Activated naive CD4-positive, alpha-beta T cell (primary cell): ENCODE measurements at places on chromosomes 11 and 22.

GRCh38 chr11:134879931-134880330, 467.9 kb upstream of the B3GAT1 start:
- no peak for DNase-seq

- DNase-seq, result no peak
These were observed 13.2 kb upstream of the ADA2 start for GRCh38 chr22:17232406-17232805.

DNA sequence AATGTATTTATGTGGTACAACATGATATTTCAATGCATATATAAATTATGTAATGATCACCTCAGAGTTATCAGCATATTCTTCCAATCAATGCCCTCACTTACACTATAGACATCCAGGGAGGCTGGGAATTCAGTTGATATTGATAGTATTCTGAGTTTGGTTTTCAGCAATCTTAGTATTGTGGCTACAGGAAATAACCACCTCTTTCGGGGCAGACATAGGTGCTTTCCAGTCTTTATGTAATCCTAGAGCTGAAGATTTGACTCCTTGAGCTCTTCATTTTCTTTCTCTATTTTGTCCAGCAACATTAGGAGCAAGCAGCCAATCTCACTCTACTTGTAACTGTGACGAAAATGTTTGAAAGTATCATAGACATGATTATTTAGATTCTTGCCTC, 712.7 kb upstream of the KIRREL3 start:
- no peak for DNase-seq

DNA sequence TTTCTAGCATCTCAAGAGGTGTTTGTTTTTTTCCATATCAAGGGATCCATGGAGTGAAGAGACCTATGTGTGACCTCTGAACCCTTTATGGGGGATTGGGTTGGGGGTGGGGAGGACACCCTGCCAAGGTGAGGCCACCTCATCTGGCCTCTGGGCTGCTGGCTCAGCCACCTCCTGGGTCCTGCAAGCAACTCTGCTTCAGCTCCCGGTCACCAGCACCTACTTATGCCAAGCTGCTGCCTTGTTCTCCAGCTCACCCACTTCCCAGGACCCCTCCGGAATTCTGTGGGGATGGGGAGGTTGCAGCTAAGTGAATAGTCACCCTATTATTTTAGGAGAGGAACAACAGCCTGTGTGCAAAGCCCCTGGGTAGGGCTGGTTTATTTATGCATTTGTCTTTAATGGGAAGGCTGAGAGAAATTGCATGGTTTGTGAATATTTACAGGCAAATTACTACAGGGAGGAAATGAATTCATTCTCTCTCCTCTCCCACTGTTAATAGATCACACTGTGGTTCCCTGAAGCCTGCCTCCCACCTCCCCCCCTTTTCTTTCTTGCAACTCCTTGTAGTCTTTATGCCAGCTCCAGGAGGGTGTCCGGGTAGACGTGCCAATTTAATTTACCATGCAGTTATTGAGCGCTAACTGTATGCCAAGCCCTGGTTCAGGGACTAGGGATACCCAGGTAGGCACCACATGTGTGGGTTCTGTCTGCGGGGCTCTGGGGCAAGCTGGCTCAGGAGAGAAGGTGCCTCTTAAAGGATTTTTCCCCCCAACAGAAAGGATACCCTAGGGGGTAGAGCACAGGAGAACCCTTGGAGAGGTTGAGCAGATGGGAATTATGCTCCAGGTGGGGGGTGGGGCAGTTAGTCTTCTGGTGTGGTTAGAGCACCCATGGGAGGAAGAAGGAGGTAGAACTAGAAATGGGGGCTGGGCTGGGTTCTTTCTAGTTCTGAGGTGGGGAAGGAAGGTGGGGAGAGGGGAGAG, 50.7 kb downstream of the TSPAN18 start:
- DNase-seq, result no peak

GRCh38 chr11:74024261-74025029, 15.6 kb upstream of the UCP3 start:
- DNase-seq, result no peak

- DNase-seq, result no peak
These were observed 1086.3 kb downstream of the FAM181B start for GRCh38 chr11:81647374-81647773.

GRCh38 chr11:100918551-100919500, 210.8 kb downstream of the PGR start:
- no peak for DNase-seq

DNA sequence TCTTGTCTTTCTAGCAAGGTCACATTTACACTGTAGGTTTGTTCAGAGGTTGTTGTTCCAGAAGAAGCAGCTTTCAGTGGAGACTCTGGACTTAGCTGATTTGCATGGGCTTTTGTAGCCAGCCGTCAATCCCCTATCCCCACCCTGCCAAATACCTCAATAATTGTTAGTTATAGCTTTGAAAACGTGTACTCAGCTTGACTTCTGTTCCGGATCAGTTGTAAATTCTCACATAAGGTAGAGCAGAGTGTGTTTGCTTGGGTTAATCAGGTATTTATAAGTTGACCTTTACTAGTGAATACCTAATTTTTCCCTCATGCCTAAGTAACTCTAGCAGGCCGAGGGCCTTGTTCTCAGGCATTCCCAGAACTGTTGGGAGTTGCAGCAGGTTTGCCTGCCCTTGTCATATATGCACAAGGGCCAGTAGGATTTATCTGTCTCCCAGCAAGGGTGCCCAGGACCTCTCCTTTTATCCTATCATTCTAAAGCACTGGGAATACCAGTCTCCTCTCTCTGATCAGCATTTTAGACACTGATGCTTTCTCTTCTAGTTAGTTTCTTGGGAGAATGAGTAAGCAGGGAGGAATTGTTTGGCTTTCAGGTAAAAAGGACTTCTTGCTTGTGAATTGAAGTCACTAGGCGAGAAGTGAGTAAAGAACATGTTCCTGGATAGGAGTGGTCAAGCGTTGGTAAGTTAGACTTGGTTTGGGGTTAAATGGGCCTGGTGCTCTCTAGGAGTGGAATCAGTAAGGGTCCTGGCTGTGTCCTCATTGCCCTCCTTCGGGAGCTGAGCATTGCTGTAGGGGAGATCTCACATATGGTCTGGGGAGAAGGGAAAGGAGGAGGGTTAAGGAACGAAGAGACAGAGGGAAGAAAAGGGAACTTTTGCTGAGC, 22.1 kb downstream of the STIM1 start:
- no peak for DNase-seq

DNA sequence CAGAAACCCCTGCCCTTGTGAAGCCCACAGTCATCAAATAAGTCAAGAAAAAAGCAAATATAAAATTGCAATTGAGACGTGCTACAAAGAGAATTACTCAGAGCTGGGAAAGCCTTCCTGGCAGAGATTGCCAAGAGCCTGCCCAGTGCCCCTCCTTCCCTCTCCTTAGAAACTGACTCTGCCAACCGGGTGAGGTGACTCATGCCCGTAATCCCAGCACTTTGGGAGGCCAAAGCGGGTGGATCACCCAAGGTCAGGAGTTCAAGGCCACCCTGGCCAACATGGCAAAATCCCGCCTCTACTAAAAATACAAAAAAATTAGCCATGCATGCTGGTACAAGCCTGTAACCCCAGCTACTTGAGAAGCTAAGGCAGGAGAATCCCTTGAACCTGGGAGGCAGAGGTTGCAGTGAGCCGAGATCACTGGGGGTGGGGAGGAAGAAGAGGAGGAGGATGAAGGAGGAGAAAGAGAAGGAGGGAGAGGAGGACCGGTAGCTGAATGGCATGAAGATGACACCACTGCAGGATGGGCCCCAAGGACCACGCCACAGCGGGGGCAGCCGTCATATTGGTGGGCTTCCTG, 76.1 kb upstream of the RTL6 start:
- DNase-seq, result no peak

DNA sequence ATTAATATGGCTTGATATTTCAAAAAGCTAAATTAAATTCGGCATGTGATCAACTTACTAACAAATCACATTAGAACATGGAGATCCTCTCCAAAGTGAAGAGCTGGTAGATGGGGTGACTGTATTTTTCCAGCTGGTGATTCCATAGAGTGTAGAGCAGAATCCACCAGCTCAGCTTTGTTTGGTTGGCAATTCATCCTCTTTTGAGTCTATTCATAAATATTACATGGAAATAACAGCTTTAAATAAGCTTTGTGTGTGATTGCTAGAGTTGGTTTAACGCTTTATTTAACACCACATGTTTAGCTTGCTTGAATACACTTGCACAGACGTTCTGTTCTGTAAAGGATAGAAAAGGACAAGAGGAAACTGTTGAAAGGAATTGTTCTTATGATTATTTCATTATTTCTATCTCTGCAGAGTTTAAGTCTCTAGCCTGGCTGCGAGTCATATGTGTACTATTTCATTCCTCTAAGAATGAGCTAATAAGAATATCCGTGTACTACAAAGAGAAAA, 738.3 kb upstream of the KIRREL3 start:
- DNase-seq, result no peak

- no peak for DNase-seq
These were observed 33.6 kb upstream of the RELT start for GRCh38 chr11:73342633-73343032.

- no peak for DNase-seq
These were observed 9.7 kb downstream of the LRP5 start for GRCh38 chr11:68322052-68322430.

- DNase-seq, result no peak
These were observed 14.3 kb upstream of the CREB3L1 start for GRCh38 chr11:46263120-46263519.

- DNase-seq, result no peak
These were observed 22.3 kb upstream of the SPON1 start for GRCh38 chr11:13939961-13940906.

DNA sequence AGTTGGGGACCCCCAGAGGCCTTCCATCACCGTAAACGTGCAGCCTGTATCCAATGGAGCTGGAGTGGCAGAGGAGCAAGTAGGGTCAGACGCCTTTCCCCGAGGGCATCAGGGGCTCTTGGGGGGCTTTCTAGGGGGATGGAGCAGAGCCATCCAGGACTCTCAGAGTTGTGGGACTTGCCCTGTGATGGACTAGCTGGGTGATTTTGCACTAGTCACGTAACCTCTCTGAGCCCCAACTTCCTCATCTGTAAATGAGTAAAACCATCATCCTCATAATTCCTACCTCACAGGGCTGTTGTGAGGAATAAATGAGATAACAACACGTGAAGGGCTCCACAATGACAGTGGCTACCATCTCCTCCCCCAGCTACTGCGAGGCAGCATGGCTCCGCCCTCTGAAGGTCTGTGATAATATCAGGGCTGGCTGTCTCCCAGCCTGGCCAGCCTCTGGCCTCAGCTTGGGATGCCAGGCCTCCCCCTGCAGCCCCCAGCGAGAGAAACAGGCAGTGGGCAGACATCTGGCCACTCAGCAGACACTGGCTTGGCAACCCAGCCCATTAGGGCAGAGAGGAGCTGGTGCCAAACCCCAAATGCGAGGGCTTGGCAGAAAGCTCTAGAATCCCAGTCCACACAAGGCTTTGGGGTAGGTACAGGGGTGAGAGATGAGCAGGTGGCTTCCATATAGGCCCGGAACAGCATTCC, 6.7 kb downstream of the USP2 start:
- DNase-seq, result no peak

- no peak for DNase-seq
These were observed 84.1 kb downstream of the C22orf31 start for GRCh38 chr22:28977481-28977971.

DNA sequence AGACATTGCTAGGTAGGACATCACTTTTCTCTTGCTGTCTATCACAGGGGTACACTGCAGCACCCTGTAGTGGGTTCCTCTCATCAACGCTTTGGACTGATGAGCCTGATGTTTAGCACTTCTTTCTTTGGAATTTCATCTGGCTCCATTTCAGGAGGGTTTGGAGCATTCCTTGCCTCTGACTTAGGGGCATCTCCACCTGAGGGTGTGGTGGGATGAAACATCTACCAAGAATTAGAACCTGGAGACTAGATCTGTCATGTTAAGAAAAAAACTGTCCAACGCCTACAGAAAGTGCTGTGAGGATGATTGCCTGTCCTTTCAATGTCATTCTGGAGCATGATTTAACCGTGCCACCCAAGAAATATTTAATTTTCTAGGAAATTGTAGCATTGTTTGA, 648.4 kb downstream of the ETS1 start:
- DNase-seq, result no peak

GRCh38 chr11:34053161-34053686, 1.7 kb downstream of the CAPRIN1 start:
- peak; percentile 42 for DNase-seq

DNA sequence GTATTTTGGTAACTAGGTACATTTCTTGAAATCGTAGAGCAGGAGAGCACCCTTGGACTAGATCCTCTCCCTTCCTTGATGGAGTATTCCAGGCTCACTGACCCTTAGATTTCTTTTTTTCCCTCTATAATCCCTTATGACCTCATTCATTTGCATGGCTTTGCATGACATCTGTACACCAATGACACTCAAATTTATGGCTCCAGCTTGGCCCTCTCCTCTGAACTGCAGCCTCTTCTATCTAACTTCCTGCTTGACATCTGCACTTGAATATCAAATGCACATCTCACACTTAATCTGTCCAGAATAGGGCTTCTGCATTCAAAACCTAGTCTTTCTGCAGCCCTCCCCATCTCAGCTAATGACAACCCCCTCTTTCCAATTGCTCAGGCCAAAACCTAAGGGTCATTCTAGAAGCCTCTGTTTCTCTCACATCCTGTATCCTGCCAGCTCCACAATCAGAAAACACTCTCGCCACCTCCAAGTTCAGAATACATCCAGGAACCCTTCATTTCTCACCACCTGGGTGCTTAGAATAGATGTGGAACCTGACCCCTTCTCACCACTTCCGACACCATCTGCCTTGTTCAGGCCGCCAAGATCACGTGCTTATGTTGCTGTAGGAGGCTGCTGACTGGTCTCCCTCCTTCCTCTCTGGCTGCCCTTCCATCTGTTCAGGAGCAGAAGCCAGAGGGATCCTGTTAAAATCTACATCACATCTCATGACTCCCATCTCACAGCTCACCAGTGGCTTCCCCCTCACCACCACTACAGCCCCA, 138.9 kb upstream of the MTNR1B start:
- no peak for DNase-seq
